ENCODE measurements at places on chromosomes 16 and 17. TPM values are rescaled to one million over a fixed set of nuclear protein-coding genes. Genes with fewer than 3 reads are reported as not detected.

DNA sequence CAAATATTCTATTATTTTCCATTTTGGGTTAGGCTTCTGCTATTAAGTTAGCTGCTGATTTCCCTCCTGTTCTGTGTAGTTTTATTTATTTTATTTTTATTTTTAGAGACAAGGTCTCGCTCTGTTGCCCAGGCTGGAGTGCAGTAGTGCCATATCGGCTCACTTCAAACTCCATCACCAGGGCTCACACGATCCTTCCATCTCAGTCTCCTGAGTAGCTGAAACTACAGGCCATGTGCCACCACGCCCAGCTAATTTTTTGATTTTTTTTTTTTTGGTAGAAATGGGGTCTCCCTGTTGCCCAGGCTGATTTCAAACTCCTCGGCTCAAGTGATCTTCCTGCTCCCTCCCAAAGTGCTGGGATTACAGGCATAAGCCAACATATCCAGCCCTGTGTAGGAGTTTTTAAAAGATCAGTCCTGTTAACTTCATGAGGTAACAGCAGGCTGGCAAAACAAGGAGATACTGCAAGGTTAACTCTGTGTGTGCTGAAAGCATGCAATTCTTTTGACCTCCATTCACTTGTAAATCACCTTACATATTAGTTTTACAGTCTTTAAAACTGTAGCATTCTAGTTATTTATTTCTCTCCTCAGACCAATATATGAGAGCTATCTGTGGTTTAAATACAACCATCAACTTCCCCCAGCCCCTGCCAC lies 63.2 kb downstream of the SSH2 start:
- H3K4me3 ChIP-seq: no peak overlapping the region
- DNase-seq: no peak
- peaks cover 3% of the 10 kb centered on the region for H3K4me1 ChIP-seq

- H3K4me3 ChIP-seq: no peak overlapping the region
- DNase-seq: no peak
- no peaks in the 10 kb centered on the region for H3K27me3 ChIP-seq
- no peak overlapping the region for H3K27ac ChIP-seq
These were observed 29.3 kb upstream of the ABCC3 start for GRCh38 chr17:50605429-50605828.

GRCh38 chr17:1186923-1187771 lies 7.4 kb upstream of the ABR start:
- no peaks in the 10 kb centered on the region for H3K36me3 ChIP-seq
- no peak overlapping the region for H3K4me3 ChIP-seq
- H3K27ac ChIP-seq: no peak overlapping the region
- peaks cover 9% of the 10 kb centered on the region for H3K4me1 ChIP-seq

DNA sequence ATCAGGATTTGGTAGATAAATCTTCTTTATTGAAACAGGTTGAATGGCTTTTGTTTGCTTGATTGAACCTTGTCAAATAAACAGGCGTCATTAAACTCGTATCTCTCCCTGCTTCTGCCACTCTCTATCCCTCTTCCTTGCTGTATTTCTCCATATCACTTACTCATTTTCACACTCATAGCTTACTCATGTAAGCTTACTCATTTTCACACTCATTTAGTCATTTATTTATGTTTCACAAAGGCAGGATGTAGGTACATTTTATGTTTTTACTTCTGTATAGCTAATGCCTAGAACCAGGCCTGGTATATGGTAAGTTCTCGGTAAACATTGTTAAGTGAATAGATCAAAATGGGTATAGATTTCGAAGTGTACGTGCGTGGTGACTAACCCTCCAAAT lies 450.0 kb downstream of the PMP22 start:
- no peaks in the 10 kb centered on the region for H3K36me3 ChIP-seq
- no peaks in the 10 kb centered on the region for H3K27me3 ChIP-seq
- DNase-seq: no peak
- H3K4me1 ChIP-seq: no peaks in the 10 kb centered on the region
- H3K27ac ChIP-seq: no peak overlapping the region

- no peak for DNase-seq
- no peaks in the 10 kb centered on the region for H3K27me3 ChIP-seq
- no peaks in the 10 kb centered on the region for H3K36me3 ChIP-seq
These were observed 44.3 kb downstream of the RGS9 start for GRCh38 chr17:65181237-65182061.

- H3K4me1 ChIP-seq: 0 out of 2 replicates have a peak, but pooled peaks cover 2% of the 10 kb centered on the region
- DNase-seq: no peak
- H3K36me3 ChIP-seq: no peaks in the 10 kb centered on the region
- H3K4me3 ChIP-seq: no peak overlapping the region
- no peaks in the 10 kb centered on the region for H3K27me3 ChIP-seq
These were observed 82.7 kb upstream of the PIRT start for GRCh38 chr17:10920558-10921108.

GRCh38 chr17:36151891-36152638 lies 24.4 kb downstream of the TBC1D3B start:
- DNase-seq: no peak
- H3K4me3 ChIP-seq: no peak overlapping the region
- no peaks in the 10 kb centered on the region for H3K36me3 ChIP-seq
- no peak overlapping the region for H3K27ac ChIP-seq

Gene KRTAP9-3
- total RNA-seq: not detected

DNA sequence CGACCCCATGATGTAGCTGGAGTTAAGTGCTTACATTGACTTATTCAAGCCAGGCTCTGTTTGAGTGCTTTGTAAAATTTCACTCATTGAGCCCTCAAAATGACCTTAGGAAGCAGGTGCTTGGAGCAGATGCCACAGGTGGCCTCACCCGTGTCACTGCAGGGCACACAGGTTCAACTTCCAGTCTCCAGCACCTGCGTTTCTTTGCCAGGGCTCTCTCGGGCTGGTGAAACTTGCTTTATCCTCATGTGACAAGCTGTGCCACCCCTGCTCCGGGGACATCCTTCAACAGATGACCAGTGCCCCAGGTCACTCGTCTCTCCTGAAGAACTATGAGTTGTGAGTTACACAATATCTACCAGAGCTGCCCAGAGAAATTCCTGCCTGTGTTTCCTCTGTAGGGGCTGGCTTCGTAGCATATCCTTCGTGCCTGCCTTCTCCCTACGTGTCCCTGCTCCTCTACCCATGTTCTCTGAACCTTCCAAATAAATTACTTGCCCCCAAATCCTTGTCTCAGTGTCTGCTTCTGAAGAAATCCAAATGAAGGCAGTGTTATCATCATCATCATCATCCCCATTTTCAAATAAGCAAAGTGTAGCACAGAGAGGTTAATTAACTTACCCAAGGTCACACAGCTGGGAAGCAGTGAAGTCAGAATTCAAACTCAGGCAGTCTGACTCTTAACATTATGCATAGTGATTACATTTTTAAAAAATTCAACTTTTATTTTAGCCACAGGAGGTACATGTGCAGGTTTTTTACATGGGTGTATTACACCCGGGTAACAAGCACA lies 352.5 kb downstream of the NPIPA8 start:
- H3K27ac ChIP-seq: no peak overlapping the region
- no peaks in the 10 kb centered on the region for H3K27me3 ChIP-seq
- no peaks in the 10 kb centered on the region for H3K4me1 ChIP-seq
- DNase-seq: no peak
- H3K4me3 ChIP-seq: no peak overlapping the region
- no peaks in the 10 kb centered on the region for H3K36me3 ChIP-seq

Gene CD300E
- total RNA-seq: not detected

- H3K4me3 ChIP-seq: no peak overlapping the region
- no peak overlapping the region for H3K27ac ChIP-seq
- no peak for DNase-seq
- H3K4me1 ChIP-seq: no peaks in the 10 kb centered on the region
These were observed 41.1 kb downstream of the TANGO6 start for GRCh38 chr16:68884401-68884800.

Gene METTL26
- total RNA-seq: 100 TPM

- no peaks in the 10 kb centered on the region for H3K27me3 ChIP-seq
- H3K4me1 ChIP-seq: no peaks in the 10 kb centered on the region
- no peak overlapping the region for H3K4me3 ChIP-seq
- no peaks in the 10 kb centered on the region for H3K36me3 ChIP-seq
These were observed 6.9 kb upstream of the SLC13A2 start for GRCh38 chr17:28466521-28467048.

Gene FUS
- 686 TPM for total RNA-seq

Gene NGFR
- 8.1 TPM for total RNA-seq

- DNase-seq: no peak
- peaks cover 2% of the 10 kb centered on the region for H3K4me1 ChIP-seq
These were observed 55.4 kb upstream of the CREBBP start for GRCh38 chr16:3935921-3936320.

DNA sequence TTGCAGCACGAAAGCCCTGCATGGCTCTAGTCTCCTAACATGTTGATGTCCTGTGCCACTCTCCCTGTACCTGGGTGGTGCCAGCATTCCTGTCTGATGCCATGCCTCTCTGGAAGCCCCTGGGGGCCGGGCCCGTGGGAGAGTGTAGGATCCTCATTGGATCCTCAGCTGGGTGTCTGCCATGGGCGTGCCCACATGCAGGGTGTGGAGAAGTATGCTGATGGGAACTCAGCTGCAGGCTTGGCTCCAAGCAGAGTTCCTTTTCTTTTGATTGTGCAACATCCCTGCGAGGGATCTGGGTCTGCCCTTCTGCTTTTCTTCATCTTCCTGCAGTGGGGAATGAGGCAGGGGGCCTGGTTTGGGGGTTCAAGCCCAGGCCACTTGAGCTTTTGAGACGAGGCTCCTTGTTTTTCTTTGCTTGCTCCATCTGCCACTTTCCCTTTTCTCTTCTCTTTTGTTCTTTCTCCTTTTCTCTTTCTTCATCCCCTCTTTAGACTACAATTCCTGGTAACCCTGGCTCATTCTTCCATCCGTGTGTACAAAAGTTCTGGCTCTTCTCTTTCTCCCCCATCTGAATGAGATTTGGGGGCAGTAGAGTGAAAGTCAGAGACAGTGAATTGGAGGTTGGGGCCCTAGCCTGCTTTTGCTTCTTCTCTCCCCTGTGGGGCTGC lies 32.9 kb downstream of the KSR1 start:
- no peaks in the 10 kb centered on the region for H3K36me3 ChIP-seq
- H3K27me3 ChIP-seq: no peaks in the 10 kb centered on the region
- no peak for DNase-seq
- H3K27ac ChIP-seq: no peak overlapping the region
- H3K4me3 ChIP-seq: no peak overlapping the region
- H3K4me1 ChIP-seq: peaks cover 36% of the 10 kb centered on the region

- H3K27ac ChIP-seq: no peak overlapping the region
- H3K36me3 ChIP-seq: no peaks in the 10 kb centered on the region
- H3K4me1 ChIP-seq: no peaks in the 10 kb centered on the region
These were observed 2047.4 kb downstream of the TP53TG3F start for GRCh38 chr16:35506898-35507194.

Gene CD300A
- total RNA-seq: 0.52 TPM

- no peaks in the 10 kb centered on the region for H3K4me1 ChIP-seq
- no peak overlapping the region for H3K27ac ChIP-seq
- no peak for DNase-seq
These were observed 35.4 kb upstream of the GAN start for GRCh38 chr16:81279392-81279791.

Gene CNTNAP1
- total RNA-seq: 4.7 TPM

GRCh38 chr16:16146380-16147315 lies 76.6 kb downstream of the ABCC6 start:
- DNase-seq: no peak
- H3K36me3 ChIP-seq: no peaks in the 10 kb centered on the region
- H3K4me3 ChIP-seq: no peak overlapping the region
- H3K27me3 ChIP-seq: no peaks in the 10 kb centered on the region
- H3K27ac ChIP-seq: no peak overlapping the region

DNA sequence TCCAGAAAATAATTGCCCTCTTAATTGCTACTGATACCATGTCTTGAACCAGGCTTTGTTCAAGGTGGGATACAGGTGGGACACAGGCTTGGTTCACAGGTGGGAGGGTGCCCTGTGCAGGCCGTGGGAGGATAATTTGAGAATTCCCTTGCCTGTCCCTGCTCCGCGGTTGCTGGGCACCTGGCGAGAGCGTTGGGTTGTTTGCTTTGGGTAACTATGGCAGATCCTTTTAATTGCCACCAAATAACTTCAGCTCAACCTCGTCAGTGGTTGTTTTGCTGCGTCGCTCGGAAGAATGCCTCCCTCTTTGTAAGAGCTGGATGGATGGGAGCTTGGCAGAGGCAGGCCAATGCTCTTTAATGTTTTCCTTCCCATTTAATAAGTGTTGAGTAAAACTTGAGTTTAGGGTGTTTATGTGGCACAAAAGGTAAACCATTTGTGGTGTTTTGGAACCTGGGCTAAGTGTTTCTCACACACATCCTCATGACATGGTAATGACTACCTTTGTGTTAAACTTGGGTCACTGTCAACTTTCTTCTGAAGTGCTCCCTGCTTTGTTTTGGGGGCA lies 202.5 kb downstream of the MSI2 start:
- no peaks in the 10 kb centered on the region for H3K36me3 ChIP-seq
- no peak for DNase-seq
- no peak overlapping the region for H3K4me3 ChIP-seq
- H3K27ac ChIP-seq: no peak overlapping the region
- H3K27me3 ChIP-seq: no peaks in the 10 kb centered on the region

DNA sequence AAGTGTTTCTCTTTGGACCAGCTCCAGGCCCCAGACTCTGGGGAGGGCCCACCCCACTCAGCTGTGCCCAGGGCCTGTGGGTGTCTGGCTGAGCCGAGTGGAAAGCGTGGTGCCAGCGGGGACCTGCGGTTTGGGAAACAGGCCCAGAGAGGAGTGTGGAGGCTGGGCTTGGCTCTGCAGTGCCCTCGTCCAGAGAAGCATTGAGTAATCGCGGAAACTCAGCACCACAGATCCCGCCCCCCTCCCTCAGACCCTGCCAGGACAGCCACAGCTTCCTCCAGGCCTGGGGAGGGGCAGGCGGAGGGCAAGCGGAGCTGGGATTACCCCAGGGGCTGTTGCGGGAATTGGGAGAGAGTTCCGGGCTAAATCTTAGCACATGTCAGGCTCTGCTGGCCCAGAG lies 14.6 kb upstream of the PITPNA start:
- no peak overlapping the region for H3K27ac ChIP-seq
- DNase-seq: no peak
- no peaks in the 10 kb centered on the region for H3K4me1 ChIP-seq
- H3K36me3 ChIP-seq: no peaks in the 10 kb centered on the region
- no peaks in the 10 kb centered on the region for H3K27me3 ChIP-seq

DNA sequence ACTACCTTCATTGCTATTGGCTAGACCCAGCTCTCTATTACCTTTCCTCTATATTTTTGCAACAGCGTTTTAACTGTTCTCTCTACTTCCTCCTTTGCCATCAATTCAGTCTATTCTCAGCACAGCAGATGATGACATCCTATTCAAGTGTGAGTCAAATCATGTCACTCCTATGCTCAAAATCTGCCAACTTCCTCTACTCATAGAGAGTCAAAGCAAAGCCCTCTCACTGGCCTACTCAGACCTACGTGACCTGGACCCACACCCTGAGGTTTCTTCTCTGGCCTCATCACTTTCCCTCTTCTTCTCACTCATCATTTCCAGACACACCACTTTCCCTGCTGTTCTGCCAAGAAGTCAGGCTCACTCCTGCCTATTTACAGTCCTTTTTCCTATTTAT lies 289.0 kb upstream of the AXIN2 start:
- no peak overlapping the region for H3K27ac ChIP-seq
- H3K36me3 ChIP-seq: no peaks in the 10 kb centered on the region
- no peak overlapping the region for H3K4me3 ChIP-seq
- H3K4me1 ChIP-seq: no peaks in the 10 kb centered on the region
- no peak for DNase-seq

Gene PNMT
- total RNA-seq: 5.6 TPM

- no peaks in the 10 kb centered on the region for H3K4me1 ChIP-seq
- no peak overlapping the region for H3K4me3 ChIP-seq
- no peaks in the 10 kb centered on the region for H3K27me3 ChIP-seq
- H3K27ac ChIP-seq: no peak overlapping the region
- no peaks in the 10 kb centered on the region for H3K36me3 ChIP-seq
- no peak for DNase-seq
These were observed 45.4 kb downstream of the HNF1B start for GRCh38 chr17:37699285-37699973.

All from H1 (cell line).